Caki2 (cell line): ENCODE measurements at places on chromosomes 13 and 19. TPM values are rescaled to one million over a fixed set of nuclear protein-coding genes. Genes with fewer than 3 reads are reported as not detected.

The ABCC4 gene
- 14.4 and 21.6 TPM in 2 replicates for total RNA-seq

The COL4A1 gene
- 393 and 454 TPM in 2 replicates for total RNA-seq

The HIF3A gene
- total RNA-seq, result not detected in 2 replicates

The KLK4 gene
- not detected in 2 replicates for total RNA-seq
